ENCODE measurements at places on chromosomes 1 and 21.

GRCh38 chr21:41950941-41951351, 2.9 kb downstream of the C2CD2 start:
- DNase-seq: no peak

- DNase-seq: no peak
Observed at GRCh38 chr1:184408580-184408979, 21.8 kb downstream of the C1orf21 start.

- DNase-seq: no peak
Observed at GRCh38 chr1:11740258-11741192, 4.6 kb downstream of the AGTRAP start.

- no peak for DNase-seq
Observed at GRCh38 chr1:23613191-23614031, 54.1 kb upstream of the ID3 start.

DNA sequence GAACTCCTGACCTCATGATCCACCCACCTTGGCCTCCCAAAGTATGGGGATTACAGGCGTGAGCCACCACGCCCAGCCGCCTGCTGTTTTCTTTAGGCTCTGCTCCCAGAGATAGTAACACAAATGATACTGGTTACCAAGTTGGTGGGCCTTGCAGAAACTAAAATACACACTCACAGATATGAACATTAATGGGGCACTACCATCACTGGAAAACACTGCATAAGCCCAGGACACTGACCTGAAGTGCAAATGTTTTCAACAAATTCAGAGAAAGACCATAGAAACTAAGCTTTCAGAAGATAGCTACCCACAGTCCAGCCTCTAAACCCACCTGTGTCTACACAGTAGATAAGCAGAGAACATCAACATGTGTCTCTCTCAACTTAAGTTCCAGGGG, 180.5 kb downstream of the FCRL5 start:
- DNase-seq: no peak

- DNase-seq: no peak
Observed at GRCh38 chr1:9605946-9606455, 17.3 kb downstream of the TMEM201 start.
